ENCODE measurements at places on chromosomes 6 and 20. TPM values are rescaled to one million over a fixed set of nuclear protein-coding genes. Genes with fewer than 3 reads are reported as not detected.

KCNK15 gene
- 0.67 TPM for total RNA-seq

MDFI gene
- total RNA-seq: 4.5 TPM

BMP5 gene
- 0.38 TPM for total RNA-seq

SLC2A10 gene
- total RNA-seq: 3.5 TPM

KCNK17 gene
- not detected for total RNA-seq

TULP4 gene
- 350 TPM for total RNA-seq

EEF1A2 gene
- total RNA-seq: 306 TPM

AHI1 gene
- 162 TPM for total RNA-seq

MUCL3 gene
- total RNA-seq: not detected

CLDN20 gene
- 1.2 TPM for total RNA-seq

TAAR8 gene
- total RNA-seq: not detected

SCUBE3 gene
- 0.39 TPM for total RNA-seq

Measured in dorsolateral prefrontal cortex (tissue), 122 donors.